ENCODE measurements at places on chromosomes 11 and 22.

- no peak for DNase-seq
Observed at GRCh38 chr22:30362651-30363281, 6.0 kb downstream of the CCDC157 start.

GRCh38 chr11:120465921-120466534 is 45.5 kb upstream of the GRIK4 start:
- DNase-seq: no peak

DNA sequence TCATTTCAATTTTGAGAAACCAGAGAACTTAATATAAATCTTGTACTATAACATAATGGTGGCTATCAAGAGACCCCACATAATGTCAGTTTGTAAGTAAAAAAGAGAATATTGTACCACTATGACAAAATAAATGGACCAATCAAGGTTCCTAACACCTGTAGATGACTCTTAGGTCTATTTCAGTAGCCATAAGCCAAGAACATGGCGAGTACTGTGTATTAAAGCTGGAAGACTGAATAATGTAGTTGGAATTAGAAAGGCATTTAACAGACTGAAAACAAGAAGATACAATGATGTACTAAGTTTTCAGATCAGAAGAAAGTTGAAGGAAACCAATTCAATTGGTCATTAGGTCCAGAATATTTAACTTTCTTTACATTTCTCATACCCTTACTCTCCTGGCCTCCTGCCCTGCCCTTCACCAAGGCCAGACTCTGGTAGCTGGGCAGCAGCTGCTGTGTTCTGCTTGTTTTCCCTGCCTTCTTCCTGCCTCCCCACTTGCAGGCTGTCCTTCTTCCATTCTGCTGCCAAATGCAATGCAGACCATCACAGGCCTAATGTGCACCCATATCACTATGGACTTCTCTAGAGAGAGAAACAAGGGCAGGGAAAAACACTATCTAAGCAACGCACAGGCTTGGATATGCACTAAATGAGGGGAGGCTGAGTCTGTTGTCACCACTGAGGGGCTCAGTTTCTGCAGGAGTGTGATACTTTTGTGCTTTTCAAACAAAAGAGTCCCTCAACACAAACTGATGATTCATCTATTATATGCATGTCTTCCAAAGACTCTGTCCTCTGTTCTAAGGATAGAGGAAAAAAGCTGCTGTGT is 60.1 kb downstream of the RAB30 start:
- DNase-seq: no peak

DNA sequence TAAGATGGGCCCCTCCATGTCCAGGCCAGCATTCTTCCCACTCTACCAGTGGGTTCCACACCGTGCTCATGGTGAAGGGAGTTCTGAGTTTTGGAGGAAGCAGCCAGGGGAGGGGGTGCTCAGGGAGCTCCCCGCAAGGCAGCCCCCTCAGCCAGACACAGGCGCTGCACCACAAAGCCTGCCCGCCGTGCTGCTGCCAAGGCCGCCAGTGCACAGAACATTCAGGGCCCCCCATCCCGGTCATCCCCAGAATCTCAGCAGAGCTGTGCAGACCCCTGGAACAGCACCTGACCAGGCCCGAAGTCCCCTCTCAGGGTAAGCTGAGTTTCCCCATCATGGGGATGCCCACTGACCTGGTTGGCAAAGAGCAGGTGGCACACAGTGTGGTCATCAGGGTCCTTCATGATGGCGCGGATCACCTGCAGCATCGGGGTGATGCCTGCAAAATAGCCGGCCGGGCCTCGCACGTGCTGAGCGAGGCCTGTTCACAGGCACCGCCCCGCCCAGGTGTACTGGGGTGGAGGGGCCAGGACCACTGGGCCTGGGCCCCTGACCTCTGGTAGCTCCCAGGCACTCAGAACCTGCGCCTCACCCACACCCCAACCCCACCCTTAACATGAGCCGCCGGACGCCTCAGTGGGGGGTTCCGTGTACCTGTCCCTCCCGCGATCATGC is 12.4 kb upstream of the POLDIP3 start:
- no peak for DNase-seq

DNA sequence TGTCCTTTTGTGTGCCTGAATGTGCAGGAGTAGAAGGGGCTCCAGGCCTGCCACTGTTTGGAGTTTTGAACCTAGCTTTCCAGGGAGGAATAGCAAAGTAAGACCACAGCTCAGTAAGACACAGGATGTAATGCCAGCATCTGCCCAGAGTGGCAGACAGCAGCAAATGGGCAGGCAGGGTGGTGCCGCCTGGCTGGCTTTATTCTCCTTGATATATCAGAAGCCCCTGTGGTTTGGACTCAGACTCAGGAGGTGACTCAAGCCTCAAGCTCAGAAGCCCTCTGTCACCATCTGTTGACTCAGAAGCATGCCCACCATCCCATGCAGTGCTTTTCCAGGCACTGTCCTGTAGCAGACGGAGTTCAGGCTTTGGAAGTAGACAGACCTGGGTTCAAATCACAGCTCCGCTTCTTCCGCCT is 72.7 kb upstream of the TTC12 start:
- DNase-seq: no peak

DNA sequence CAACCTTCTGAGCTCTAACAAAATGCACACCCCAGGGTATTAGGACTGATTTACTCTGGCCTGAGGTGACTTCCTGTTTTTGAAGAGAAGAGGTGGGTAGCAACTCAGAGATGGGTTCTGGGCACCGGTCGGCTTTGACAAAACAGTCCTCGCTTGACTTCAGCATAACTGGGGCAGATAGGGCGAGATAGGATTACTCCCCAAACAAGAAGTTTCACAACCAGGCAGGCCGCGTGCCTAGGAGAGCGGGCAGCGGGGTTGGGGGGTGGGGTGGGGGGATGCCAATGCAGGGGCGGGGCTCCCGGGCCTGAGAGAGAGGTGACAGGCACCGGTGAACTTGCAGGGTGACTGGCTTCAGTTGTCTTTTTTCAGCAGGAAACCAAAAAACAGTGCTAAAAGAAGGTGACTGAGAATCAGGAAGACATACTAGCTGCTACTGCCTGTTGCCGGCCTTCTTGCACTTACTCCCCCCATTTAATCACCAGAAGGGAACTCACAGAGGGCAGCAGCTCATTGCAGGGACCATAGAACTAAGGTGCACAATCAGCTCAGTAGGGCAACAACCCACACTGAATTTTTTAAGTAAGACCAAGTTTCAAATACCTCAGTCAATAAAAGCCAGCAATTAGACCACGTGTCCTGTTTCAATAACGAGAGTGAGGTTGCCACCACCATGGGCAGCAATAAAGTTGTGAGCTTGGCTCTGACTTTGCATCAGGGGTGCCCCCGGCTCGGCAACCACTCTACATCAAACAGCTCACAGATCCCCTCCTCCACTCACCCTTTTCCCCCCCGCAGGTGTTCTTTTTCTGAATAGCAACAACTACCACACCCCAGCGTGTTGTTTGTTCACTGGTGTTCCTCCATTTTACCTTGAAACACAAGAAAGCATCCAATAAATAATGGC is 37.2 kb upstream of the ETS1 start:
- DNase-seq: peak; percentile 72

GRCh38 chr22:47355776-47356510 is 593.5 kb downstream of the TBC1D22A start:
- no peak for DNase-seq

- no peak for DNase-seq
Observed at GRCh38 chr22:38873469-38874411, 1.7 kb upstream of the CBX6 start.
